ENCODE measurements at places on chromosomes 13 and 19. TPM values are rescaled to one million over a fixed set of nuclear protein-coding genes. Genes with fewer than 3 reads are reported as not detected.
A peak's percentile ranks its signal among the peaks of the same experiment; 100 is the strongest.

ZNF610 gene
- 3.2 TPM for total RNA-seq

DNA sequence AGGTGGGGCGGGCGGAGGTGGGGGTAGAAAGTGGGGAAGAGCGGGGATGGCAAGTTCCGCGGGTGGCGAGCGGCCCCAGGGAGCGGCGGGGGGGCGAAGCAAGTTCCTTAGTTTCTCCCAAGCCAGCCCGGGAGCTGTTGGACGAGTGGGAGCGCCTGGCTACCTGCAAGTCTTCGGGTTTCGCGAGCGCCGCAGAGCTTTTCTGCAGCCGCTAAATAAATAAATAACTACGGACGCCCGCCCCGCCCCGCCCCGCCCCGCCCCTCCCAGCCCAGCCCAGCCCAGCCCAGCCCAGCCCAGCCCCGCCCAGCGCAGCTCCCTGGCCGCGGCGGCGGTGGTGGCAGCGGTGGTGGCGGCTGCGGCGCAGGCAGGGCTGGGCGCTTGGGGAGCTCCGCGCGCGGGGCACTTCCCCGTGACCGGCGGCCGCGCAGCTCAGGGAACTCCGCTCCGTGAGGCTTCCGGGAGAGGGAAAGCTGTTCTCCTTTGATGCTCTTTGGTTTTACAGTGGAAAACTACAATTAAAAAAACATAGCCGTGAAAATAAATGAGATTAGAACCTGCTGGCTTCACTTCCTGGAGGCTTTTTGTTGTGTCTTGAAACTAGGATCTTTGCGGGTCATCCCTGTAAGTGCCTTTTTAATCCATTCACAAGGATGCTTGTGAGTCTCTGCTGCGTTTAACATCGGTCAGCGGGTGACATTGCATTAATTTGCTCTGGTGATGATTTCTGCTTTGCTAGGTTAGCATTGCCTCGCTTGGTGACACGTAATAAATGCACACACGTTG, at the start of gene UBE2L5:
Gene UBE2L5 (plus strand): TSS at position 440 of the 786 bp plus-strand sequence. CDS start 5,498 bp downstream, outside the sequence.
- H3K27me3 ChIP-seq: no peaks in the 10 kb centered on the region
- peak; percentile 92 for DNase-seq
- no peaks in the 10 kb centered on the region for H3K4me1 ChIP-seq

GRIN2D gene
- 4.0 TPM for total RNA-seq

DNA sequence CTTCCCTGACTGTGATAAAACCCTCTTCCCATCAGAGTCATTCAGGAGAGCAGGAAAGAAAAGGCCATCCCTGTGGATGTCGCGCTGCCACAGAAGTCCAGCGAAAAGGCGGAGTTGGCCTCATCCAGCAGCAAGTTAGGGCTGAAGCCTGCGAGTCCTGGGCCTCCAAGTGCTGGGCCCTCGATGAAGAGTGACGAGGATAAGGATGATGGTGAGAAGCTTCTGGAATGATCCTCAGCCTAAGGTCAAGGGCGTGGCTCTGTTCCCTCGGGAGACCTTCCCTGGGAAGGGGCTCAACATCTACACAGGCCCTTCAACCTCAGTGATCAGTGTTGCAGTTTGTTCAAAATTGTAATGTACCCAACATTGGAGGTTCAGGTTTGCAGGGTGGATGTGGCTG, 22.3 kb downstream of the TEX29 start:
- H3K4me3 ChIP-seq: no peak overlapping the region
- H3K27ac ChIP-seq: no peak overlapping the region
- H3K4me1 ChIP-seq: no peaks in the 10 kb centered on the region
- H3K27me3 ChIP-seq: no peaks in the 10 kb centered on the region

DNA sequence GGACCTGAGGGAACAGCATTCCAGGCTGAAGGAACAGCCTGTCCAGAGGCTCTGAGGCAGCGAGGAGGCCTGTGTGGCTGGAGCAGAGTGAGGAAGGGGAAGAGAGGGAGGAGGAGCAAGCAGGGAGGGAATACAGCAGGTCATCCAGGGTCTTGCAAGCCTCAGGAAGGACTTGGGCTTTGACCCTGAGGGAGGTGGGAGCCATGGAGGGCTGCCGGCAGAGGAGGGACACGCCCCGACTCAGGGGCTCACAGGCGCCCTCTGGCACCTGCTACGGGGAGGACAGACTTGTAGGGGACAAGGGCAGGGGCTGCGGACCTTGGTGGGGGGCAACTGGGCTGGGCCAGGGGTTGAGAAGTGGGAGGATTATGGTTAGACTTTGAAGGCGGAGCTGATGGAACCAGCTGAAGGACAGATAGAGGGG, 4.7 kb downstream of the TINCR start:
- no peaks in the 10 kb centered on the region for H3K4me1 ChIP-seq
- no peak overlapping the region for H3K27ac ChIP-seq
- no peak overlapping the region for H3K4me3 ChIP-seq

DNA sequence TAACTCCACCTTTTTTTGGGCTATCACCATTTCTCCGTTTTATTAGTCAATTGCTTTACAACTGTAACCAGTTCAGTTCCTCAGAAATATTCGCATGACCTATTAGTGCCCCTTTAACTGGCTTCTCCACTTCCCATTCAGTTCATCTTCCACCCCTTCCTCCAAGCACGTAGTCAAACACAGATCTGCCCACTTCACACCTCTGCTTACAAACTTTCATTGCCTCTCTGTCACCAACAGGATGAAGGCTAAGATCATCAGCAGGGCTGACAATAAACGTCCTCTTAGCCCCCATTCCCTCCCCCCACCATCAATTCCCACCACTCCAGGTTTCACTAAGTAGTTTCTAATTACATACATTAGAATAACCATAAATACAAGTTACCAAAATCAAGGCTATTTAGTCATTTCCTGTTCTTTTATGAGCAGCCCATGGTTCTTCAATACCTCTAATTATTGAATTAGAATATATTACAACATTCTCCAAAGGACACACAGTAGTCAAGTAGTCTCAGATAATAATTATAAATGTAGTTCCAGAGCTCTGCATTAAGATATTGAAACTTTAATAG, 95.7 kb downstream of the SPRY2 start:
- H3K4me3 ChIP-seq: no peak overlapping the region
- DNase-seq: no peak
- H3K27me3 ChIP-seq: no peaks in the 10 kb centered on the region
- H3K4me1 ChIP-seq: no peaks in the 10 kb centered on the region

DNA sequence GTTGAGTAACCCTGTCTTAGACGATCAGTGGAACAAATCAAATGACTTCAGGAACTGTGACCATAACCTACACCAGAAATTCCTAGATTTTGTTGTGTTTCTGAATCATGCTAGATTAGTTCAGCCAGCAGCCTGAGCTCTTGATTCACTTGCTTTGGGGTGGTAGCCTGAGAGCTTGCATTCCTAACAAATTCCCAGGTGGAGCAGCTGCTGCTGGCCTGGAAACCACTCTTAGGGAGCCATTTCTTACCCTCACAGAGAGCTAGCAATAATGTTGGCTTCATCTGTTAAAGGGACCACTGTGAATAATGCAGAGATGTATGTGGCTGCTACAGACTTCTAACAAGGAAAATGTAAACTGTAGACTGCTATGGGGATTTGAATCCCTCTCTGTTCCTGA, 388.1 kb upstream of the PRR20A start:
- no peak overlapping the region for H3K27ac ChIP-seq
- no peaks in the 10 kb centered on the region for H3K27me3 ChIP-seq
- no peak overlapping the region for H3K4me3 ChIP-seq
- no peak for DNase-seq
- H3K36me3 ChIP-seq: no peaks in the 10 kb centered on the region

CLEC17A gene
- 0.18 TPM for total RNA-seq

- no peak for DNase-seq
- H3K27ac ChIP-seq: no peak overlapping the region
- H3K4me3 ChIP-seq: no peak overlapping the region
- H3K36me3 ChIP-seq: no peaks in the 10 kb centered on the region
Measured at GRCh38 chr13:73417012-73417615, 358.3 kb downstream of the KLF5 start.

LYPD3 gene
- total RNA-seq: 1.6 TPM

DNA sequence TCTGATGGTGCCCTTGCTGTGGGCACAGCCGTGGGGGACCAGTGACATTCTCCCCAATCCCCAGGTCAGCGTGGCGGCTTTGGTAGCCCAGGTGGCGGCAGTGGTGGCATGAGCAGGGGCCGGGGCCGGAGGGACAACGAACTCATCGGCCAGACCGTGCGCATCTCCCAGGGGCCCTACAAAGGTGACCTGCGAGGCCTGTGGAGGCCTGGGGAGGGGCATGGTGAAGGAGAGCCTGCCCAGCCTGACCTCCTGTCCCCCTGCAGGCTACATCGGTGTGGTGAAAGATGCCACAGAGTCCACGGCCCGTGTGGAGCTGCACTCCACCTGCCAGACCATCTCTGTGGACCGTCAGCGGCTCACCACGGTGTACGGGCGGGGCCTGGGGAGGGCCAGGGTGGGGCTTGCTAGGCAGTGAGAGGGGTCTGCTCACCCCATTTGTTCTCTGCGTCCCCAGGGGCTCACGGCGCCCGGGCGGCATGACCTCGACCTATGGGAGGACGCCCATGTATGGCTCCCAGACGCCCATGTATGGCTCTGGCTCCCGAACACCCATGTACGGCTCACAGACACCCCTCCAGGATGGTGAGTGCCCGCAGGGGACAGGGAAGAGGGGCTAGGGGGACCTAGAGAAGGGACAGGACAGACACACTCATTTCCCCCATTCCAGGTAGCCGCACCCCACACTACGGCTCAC, 7.7 kb upstream of the TIMM50 start:
- H3K4me3 ChIP-seq: no peak overlapping the region
- no peaks in the 10 kb centered on the region for H3K36me3 ChIP-seq
- H3K27me3 ChIP-seq: no peaks in the 10 kb centered on the region
- no peaks in the 10 kb centered on the region for H3K4me1 ChIP-seq
- no peak for DNase-seq

- H3K36me3 ChIP-seq: no peaks in the 10 kb centered on the region
- H3K4me1 ChIP-seq: no peaks in the 10 kb centered on the region
- no peak overlapping the region for H3K27ac ChIP-seq
- DNase-seq: no peak
- H3K27me3 ChIP-seq: no peaks in the 10 kb centered on the region
Measured at GRCh38 chr19:597406-598315, 8.0 kb downstream of the HCN2 start.

RFPL4AL1 gene
- total RNA-seq: not detected

DNA sequence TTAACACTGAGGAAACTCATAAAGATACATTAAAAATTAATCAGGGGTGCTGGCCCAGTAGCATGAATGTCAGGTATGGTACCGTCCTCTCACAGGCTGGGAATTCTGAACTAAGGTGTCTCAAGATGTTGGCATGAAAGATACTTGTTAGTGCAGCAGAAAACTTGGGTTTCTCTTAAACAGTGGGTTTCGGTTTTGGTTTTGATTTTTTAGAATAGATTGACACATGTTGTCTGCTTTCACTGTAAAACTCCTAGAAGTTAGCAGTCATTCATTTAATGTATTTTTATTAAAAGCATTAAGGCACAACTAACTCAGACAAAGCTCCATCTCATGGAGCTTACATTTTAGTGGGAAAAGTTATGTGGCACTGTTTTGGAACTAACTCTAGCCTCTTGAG, 3.5 kb upstream of the OBI1 start:
- H3K27ac ChIP-seq: no peak overlapping the region
- no peak overlapping the region for H3K4me3 ChIP-seq
- DNase-seq: no peak
- H3K27me3 ChIP-seq: no peaks in the 10 kb centered on the region

CYP4F12 gene
- total RNA-seq: 3.1 TPM

CYP2A7 gene
- not detected for total RNA-seq

DNA sequence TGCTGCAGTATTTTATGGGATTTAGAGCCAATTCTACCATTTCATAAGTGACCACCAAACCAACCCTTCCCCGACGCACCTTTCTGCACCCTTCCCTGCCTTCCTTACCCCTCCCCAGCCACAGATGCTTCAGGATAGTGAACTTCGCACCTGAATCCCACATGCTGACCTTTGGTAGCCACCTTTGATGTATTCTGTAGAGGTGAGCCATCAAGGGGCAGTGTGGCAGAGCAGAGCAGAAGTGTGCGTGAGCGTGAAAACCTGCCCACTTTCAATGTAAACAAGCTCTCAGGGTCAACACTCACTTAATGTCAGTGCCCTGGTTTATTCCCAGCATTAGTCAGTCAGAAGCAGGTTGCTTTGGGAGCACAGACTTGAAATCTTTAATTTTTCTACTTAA, 107.7 kb downstream of the FRY start:
- peaks cover 9% of the 10 kb centered on the region for H3K4me1 ChIP-seq
- H3K4me3 ChIP-seq: no peak overlapping the region
- no peaks in the 10 kb centered on the region for H3K36me3 ChIP-seq

CGB2 gene
- not detected for total RNA-seq

DNA sequence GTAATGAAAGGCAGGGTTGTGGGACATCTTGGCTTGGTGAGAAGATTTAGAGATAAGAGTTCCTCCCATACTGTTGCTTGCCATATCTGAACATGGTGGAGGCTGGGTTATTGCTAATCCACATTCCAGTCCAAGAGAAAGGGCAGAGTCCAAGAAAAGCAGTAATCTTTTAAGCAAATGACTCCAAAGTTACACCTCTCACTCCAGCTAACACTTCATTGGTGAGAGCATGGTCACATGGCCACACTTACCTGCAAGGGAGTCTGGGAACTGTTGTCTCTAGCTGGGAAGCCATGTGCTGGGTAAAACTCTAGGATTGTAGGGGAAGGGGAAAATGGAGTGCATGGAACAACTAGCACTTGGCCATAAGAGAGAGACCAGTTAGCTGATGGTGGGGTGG, 5.6 kb downstream of the C19orf81 start:
- H3K4me3 ChIP-seq: no peak overlapping the region
- no peaks in the 10 kb centered on the region for H3K4me1 ChIP-seq
- H3K36me3 ChIP-seq: no peaks in the 10 kb centered on the region

DNA sequence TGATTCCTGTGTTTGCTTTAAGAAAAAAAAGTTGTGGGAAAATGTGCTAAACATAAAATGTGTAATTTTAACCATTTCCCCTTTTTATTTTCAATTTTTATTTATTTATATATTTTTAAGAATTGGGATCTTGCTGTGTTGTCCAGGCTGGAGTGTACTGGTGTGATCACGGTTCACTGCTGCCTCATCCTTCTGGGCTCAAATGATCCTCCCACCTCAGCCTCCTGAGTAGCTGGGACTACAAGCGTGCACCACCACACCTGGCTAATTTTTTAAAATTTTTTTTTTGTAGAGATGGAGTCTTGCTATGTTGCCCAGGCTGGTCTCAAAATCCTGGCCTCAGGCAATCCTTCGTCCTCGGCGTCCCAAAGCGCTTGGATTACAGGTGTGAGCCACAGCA, 19.0 kb downstream of the CACNG6 start:
- no peaks in the 10 kb centered on the region for H3K4me1 ChIP-seq
- no peak overlapping the region for H3K4me3 ChIP-seq
- no peaks in the 10 kb centered on the region for H3K27me3 ChIP-seq
- H3K27ac ChIP-seq: no peak overlapping the region
